ENCODE measurements at places on chromosomes 11 and 22.
A peak's percentile ranks its signal among the peaks of the same experiment; 100 is the strongest.

- peaks cover 36% of the 10 kb centered on the region for H3K27me3 ChIP-seq
- H3K4me3 ChIP-seq = peak overlapping the region; percentile 61
- DNase-seq = peak; percentile 12
- peaks cover 22% of the 10 kb centered on the region for H3K4me1 ChIP-seq
- no peak overlapping the region for H3K27ac ChIP-seq
Observed at GRCh38 chr11:107592813-107593212, 1.9 kb downstream of the ELMOD1 start.

GRCh38 chr22:36104988-36105387 lies 55.6 kb downstream of the APOL3 start:
- H3K36me3 ChIP-seq = no peaks in the 10 kb centered on the region
- no peak for DNase-seq
- no peaks in the 10 kb centered on the region for H3K27me3 ChIP-seq
- H3K4me1 ChIP-seq = no peaks in the 10 kb centered on the region
- no peak overlapping the region for H3K4me3 ChIP-seq
- no peak overlapping the region for H3K27ac ChIP-seq

DNA sequence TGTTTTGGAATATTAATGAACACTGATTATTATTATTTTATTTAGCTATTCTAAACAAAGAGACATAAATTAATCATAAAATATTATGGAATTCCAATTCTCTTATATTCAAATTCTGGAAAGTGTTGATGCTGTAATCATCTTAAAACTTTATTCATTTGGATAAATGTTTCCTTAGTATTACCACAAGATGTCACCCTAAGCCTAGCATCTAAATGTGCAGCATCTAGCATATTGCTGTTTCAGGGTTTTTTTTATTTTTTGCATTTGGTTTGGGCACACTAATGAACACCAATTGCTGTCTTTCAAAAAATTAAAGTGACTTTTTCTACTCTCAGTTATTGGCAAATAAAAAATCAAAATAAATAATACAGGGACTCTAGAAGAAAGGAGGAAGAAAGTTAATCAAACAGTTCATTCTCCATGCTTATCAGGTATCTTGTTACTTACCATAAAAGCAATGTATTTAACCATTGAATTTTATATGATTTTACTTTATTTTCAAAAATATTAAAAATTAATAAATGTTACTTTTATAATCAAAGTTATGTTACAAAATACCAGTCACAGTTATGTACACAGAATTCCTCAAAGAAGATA lies 31.8 kb downstream of the DLG2 start:
- no peak overlapping the region for H3K27ac ChIP-seq
- H3K4me1 ChIP-seq = no peaks in the 10 kb centered on the region
- peak; percentile 31 for DNase-seq
- no peaks in the 10 kb centered on the region for H3K27me3 ChIP-seq
- no peaks in the 10 kb centered on the region for H3K36me3 ChIP-seq
- peak overlapping the region; percentile 5 for H3K4me3 ChIP-seq

- H3K36me3 ChIP-seq = no peaks in the 10 kb centered on the region
- no peak for DNase-seq
- H3K4me3 ChIP-seq = no peak overlapping the region
Observed at GRCh38 chr22:22836635-22837034, 51.0 kb upstream of the IGLL5 start.

DNA sequence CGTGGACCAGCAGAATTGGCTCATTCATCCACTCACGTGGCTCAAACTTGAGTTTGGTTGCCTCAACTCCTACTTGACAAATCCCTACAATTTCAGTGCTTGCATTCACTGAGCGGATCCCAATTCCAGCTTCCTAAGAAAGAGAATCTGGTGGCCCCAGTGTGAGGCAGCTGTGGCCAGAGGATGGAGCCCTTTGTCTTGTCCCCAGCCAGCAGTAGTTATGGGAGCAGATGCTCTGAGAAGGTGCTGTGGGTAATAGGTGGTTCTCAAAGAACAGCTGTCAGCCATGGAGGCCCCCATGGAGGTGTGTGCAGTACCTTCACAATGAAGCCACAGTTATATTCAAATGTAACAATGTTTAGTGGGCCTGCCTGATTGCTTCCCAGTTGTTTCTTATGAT lies 39.3 kb downstream of the KREMEN1 start:
- DNase-seq = no peak
- no peak overlapping the region for H3K27ac ChIP-seq
- H3K4me1 ChIP-seq = peaks cover 4% of the 10 kb centered on the region
- H3K36me3 ChIP-seq = no peaks in the 10 kb centered on the region
- no peaks in the 10 kb centered on the region for H3K27me3 ChIP-seq
- no peak overlapping the region for H3K4me3 ChIP-seq

All from spinal cord (tissue), 10 donors.